ENCODE measurements at places on chromosomes 2 and 18.

GRCh38 chr2:101516823-101517690 lies 42.1 kb upstream of the RFX8 start:
- DNase-seq = no peak

GRCh38 chr2:163471947-163472346 lies 263.9 kb downstream of the FIGN start:
- no peak for DNase-seq

DNA sequence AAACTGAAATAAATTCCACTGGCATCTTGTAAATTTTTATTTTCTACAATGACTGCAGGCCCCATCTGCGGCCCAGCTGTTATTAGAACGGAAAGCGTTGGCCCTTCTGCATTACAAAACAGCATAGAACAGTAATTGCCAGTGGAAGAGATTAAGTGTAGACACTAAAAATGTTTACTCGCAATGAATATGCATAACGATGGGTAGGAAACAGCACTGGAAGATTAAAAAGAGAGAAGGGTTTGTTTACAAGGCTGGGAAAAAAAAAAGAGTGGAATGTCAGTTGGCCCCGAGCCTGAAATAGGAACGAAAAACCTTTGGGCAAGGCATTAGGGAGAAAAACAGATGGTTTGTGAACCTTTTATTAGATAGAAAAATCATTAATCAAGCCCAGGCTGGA lies 275.9 kb upstream of the TCF4 start:
- DNase-seq = no peak

GRCh38 chr2:119369845-119370244 lies 3.1 kb downstream of the DBI start:
- DNase-seq = no peak

- peak; percentile 50 for DNase-seq
These were observed 20.0 kb upstream of the RNF149 start for GRCh38 chr2:101328474-101329007.

- peak; percentile 5 for DNase-seq
These were observed 42.0 kb downstream of the MYO7B start for GRCh38 chr2:127577503-127577902.

DNA sequence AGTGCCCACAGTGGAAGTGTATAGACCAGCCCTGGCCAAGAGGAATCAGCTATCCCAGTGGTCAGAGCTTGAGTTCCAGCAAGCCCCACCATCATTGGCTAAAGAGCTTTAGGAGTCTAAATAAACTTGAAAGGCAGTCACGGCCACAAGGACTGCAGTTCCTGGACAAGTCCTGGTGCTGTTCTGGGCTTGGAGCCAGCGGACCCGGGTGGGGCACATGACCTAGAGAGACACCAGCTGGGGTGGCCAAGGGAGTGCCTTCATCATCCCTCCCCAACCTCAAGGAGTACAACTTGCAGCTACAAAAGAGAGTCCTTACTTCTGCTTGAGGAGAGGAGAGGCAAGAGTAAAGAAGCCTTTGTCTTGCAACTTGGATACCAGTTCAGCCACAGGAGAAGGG lies 439.8 kb upstream of the TMEFF2 start:
- no peak for DNase-seq

Data from activated T-helper 2 cell treated with anti-CD3 and anti-CD28 coated beads, Interferon-gamma antibody, Interleukin-2, Interleukin-4, amounts not matched to agents 10 μg/mL and 5 μg/mL and 100 μg/mL, durations not matched to agents 14 hours and 24 hours and 36 hours (primary cell).